ENCODE measurements at places on chromosomes 2 and 18.

DNA sequence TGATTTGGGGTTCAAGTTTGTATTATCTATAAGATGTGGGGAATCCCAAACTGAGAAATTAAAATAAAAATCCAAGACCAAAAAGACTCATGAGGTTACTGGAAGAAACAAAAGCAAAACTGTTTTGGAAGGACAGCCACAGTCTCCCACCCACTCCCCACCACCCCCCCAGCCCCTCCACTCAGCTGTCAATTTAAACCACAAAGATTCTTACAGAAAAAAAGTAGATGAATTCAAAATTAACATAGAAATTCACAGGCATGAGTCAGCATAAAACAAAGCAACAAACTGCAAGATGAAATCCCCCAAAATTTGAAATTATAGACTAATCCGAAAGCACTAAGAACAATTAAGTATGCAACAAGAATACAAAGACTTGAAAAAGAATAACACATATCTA lies 12.1 kb downstream of the MAP4K3 start:
- no peak for DNase-seq

DNA sequence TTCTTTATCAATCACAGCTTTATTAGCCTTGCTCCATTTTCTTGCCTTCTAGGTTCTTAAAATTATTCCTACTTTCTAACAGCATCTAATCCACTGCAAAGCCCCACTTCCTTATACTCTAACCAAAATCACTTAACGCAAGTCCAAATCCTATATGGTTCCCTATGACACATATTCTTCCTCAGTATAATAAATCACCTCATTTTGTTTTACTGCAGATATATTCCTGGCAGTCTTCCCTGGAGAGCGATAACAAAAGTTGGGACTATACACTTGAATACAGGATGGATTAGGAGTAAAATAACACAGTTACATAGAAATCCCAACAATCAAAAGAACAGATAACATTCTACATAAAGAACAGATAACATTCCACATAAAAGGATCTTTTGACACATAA lies 144.8 kb downstream of the ATAD2B start:
- no peak for DNase-seq

DNA sequence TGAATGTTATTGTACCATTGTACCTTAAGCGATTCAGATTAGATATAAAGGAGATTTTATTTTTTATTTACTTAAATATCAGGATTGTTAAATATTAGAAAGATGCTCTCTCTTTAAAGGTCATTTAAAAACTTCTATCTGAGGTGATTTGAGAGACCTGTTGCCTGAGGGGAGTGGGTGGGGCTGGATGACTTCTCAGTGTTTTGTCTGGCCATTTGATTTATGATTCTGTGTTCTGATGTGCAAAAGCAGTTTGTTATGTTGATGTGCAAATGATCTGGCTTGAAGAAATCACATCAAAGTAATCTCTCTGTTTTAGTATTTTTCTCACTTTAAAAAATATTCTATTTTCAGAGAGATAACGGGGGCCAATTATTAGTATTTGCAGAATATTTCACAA lies 370.8 kb downstream of the NUP35 start:
- no peak for DNase-seq

DNA sequence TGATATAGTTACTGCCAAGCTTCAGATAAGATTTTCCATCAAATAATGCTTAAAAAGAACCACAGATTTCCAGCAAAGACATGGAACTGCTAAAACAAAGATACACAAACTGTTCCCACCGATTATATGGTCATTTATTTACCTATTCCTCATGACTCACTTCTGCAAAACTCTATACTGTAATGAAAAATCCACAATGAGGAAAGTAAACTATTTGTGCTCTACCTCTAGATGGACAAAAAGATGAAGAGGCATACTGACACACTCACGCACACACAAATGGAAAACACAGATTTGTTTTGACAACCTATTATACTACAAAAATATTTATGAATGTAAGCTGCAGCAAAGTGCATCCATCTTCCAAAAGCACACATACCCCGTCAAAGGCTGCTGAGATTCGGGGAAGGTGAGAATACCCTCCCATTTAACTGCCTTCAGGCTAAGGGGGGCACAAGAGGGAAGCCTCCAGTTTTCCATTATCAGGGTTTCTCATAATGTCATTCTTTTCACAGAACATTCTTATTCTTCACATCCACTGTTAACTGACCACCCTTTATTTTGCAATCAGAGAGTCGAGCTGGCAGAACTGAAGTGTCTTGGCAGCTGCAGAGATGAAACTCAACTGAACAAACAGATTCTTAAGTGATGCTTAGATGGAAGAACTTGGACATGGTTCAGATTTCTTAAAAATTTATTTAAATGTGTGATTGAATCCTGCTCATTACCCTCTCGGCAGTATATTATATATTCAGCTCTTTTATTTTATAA lies 115.9 kb upstream of the TANK start:
- DNase-seq = no peak

DNA sequence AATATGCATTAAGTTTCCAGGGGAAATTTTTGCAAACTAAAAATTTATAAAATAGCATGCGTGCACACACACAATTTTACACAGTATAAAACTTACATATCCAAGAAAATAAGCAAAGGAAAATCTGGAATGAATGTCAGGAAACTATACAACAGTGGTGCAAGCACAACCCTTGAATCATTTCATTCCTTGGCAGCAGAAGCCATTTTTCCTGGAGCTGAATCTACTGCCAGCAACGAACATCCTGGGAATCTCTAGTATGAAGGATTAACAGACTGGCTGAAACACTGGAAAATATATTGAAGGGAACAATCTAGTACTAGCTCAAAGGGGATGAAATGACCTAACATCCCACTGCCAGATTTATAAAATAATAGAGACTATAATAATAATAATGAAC lies 235.3 kb downstream of the DYM start:
- DNase-seq = no peak

DNA sequence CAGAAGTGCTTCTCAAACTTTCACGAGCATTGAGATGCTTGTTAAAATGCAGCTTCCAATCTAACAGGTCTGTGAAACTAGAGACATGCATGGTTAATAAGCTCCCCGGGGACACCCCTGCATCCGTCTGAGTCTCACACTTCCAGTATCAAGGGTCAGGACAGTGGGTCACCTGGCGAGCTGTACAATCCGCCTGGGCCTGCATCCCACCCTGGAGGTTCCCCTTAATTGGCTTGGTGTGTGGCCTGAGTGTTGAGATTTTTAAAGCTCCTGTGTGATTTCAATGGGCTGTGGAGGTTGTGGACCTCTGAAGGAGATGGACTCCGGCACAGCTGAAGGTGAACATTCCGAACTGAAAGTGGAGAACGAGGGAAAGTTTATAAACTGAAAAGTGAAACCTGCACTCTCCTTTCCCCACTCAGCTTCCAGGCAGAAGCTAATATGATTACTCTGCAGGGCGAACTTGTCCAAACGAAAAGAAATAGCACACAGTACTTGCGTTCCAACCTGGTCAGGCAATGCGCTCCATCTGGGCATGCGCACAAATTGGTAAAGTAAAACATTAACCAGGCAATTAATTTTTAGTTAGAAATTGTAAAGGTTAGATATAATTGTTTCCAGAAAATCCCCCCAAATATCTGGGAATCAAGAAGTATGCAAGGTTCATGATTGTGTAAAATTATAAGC lies 191.7 kb upstream of the ALKAL2 start:
- DNase-seq = no peak

GRCh38 chr2:191252699-191253098 lies 7.5 kb downstream of the MYO1B start:
- DNase-seq = no peak

- no peak for DNase-seq
These were observed 594 bp downstream of the RAD51AP2 start for GRCh38 chr2:17517481-17518211.

DNA sequence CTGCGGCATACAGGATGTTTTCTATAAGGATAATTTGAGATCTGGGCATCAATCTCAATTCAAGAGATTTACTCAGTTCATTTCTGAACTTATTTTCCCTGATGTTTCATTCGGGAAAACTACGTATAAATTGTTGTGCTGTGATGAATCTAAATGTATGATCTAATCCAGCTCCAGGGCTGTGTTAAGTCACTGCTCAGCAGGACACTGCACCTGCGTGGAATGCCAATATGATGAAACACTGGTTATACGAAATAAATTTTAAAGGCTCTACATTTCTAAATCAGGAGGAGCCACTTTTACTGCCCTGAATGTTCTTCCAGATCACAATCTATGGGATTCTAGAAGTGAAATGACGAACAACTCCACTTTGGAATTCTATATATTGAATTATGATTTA lies 259.0 kb downstream of the HNMT start:
- no peak for DNase-seq

- DNase-seq = no peak
These were observed 118.6 kb upstream of the ATP8B1 start for GRCh38 chr18:57921708-57922107.

- DNase-seq = no peak
These were observed 121.1 kb upstream of the RMP24 start for GRCh38 chr18:35851286-35851970.

- no peak for DNase-seq
These were observed 226.9 kb downstream of the VAPA start for GRCh38 chr18:10140461-10141282.

- DNase-seq = no peak
These were observed 158.6 kb downstream of the PIK3C3 start for GRCh38 chr18:42113529-42114191.

GRCh38 chr2:173629076-173629475 lies 274.4 kb downstream of the CDCA7 start:
- DNase-seq = no peak

DNA sequence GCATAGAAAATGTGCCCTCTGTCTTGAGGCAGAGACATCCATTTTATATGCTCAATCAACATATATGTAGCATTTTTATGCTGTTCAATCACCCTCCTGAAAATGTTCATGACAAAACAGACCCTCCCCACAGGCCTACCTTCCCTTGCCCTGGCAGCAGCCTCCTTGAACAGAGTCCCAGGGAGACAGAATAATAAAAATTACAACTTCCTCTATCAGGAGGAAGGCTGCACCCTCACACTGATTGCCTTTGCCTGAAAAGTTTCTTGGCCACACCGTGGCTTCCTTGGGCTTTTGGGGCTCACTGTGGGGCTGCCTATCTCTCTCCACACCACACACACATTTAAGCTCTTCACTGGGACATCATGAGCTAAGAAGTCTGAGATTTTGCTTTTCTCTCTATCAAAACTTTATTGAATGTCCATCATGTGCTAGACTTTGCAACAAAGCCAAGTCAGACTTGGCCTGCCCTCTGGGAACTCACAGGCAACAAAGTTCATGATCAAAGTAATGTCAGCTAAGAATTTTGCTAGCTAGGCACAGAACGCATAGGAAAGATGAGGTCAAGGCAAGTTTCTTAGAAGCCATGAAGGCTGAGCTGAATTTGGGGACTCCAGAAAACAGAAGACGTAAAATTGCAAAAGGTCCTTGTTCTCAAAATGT lies 101.6 kb downstream of the BCL2L11 start:
- DNase-seq = no peak

DNA sequence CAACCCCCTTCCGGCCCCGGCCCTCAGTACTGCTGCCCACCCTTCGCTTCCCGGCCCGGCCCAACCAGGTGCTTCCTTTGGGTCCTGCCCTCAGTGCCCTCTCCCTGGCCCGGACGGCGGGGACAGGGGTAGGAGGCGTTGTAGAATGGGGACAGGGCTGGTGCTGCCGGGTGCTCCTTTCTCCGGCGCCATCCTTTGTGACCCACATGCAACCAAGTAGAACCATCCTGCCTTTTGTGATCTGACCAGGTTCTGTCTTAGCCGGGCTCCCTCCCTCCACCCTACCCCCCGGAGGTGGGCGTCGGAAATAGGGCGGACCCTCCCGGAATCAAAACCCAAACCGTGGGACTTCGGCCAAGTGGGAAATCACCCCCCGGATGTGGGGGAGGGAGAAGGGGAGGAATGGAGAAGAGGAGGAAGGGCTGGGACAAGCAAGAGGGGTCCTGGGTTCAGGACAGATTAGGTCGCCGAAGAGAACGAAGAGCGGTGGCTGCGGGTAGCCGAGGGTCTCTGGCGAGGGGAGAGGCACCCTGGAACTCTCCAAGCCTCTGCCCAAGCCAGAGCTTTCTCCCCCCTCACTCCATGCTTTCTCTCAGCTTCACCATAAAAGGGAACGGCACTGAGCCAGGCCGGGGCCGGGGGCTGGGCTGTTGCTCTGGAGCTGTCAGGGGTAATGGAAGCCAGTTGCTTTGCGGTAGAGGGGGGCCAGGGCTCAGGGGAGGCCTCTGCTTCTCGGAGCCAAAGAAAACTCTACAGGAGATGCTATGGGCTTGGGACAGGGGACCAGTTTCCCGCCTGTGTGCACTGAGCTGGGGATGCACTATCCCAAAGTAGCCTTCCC lies 756 bp upstream of the OST4 start:
- no peak for DNase-seq

DNA sequence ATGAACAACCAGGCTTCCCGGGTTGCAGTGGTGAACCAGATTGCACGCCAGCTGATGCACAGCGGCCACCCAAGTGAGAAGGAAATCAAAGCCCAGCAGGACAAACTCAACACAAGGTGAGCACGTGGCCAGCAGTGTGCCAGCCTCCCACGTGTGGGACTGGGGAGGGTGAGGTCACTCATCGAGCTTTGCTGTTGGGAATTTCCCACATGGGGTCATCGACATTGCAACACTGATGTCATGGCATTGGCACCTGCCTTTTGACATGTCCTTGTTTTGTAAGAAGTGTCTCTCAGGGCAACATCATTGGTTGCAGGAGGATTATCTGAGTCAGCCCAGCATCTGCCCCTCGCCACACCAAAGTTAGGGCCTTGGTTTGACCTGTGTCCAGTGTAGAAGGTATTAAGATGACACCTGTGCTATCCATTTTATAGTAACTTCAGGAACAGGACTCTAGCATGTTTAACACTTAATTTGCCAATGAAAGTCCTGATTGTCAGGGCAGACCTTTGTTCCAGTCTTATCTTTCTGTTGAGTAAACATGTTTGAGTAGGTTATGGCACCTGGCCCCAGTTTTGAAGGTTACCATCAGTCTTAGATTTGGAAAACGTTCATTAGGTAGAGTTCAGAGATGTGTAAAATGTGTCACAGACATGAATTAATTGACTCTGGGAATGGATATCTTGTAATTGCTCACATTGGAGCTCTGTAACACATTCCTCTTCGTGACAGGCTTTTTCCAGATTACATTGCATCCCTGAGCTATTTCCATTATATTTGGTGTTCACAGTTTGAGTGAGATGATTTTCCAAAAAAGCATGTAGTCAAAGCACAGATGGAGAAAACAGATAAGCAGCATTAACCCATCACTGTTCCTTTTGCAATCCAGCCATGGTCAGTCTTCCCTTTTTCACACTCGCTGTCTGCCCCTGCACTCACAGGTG lies 93.3 kb upstream of the EML6 start:
- DNase-seq = no peak

DNA sequence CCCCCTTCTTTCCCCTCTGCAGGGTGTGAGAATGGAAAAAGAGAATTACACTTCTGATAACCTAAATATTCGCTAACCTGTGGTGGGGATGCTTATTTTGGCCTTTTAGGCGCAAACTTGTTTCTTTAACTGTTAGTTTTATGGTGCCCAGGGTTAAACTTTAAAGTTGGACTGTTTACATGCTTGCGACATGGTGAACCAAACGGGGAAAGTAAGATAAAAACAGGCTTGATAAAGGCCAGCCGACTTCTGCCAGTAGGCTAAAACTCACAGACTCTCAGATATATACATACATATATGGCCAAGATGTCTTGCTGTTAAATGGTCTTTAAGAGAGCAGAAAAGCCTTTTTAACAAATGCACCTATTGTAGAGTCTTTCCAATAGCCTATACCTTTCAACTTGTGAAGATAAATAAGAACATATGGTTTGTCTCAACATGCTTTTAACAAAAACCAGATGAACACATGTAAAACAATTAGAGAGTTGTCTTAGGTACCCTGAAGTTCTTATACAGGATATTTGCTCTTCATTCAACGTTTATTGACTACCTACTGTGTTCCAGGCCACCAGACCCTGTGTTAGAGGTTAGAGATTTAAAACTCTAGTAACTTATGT lies 29.0 kb downstream of the PRKCE start:
- DNase-seq = no peak

All from NCI-H510A (cell line).